HAP-1 (cell line): ENCODE measurements at places on chromosomes 1 and 21.

GRCh38 chr1:244207935-244208244, 156.8 kb downstream of the ZBTB18 start:
- DNase-seq = no peak

- peak; percentile 54 for DNase-seq
Measured at GRCh38 chr1:205523891-205524793, 19.7 kb downstream of the CDK18 start.

- no peak for DNase-seq
Measured at GRCh38 chr21:31386006-31386405, 41.9 kb upstream of the TIAM1 start.

DNA sequence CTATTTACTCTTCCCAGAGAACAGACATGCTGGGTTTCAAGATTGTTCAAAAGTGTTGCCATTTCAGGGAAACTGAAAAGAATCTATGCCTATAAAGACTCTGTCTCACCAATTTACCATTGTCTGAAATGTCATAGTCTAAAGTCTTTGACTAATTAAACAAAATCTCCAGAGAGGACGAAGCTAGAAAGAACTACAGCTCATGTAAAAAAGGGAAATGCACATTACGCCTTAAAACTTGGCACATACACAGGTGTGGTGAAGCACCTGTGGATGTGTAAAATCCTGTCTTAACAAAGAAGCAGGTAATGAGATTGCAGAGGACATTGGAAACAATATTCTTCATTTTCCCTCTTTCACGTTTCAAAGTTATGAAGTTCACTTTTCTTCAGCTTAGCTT, 130.6 kb downstream of the EIF4G3 start:
- DNase-seq = no peak

DNA sequence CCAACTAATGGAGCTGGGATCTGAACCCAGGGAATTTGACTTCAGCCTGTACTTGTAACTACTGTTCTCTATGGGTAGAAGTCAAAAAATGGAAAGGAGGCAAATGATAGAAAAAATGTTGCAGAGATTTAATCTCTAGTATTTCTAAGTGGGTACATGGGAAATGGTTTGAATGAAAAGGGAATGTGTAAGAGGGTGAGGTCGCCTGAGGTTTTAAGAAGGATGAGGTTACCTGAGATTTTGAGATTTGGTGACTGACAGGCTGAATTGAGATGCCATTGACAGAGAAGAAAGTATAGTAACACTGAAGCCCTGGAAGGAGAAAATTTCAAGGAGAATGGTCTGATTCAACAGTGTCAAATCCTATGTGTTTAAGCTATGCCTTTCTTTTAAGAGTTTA, 5.5 kb downstream of the CAMSAP2 start:
- no peak for DNase-seq

- DNase-seq = peak; percentile 85
Measured at GRCh38 chr1:45687754-45688740, at the start of gene TMEM69. TSS of gene TMEM69 (plus strand) at chr1:45688181. CDS start at chr1:45691069, 2,888 bp downstream.

DNA sequence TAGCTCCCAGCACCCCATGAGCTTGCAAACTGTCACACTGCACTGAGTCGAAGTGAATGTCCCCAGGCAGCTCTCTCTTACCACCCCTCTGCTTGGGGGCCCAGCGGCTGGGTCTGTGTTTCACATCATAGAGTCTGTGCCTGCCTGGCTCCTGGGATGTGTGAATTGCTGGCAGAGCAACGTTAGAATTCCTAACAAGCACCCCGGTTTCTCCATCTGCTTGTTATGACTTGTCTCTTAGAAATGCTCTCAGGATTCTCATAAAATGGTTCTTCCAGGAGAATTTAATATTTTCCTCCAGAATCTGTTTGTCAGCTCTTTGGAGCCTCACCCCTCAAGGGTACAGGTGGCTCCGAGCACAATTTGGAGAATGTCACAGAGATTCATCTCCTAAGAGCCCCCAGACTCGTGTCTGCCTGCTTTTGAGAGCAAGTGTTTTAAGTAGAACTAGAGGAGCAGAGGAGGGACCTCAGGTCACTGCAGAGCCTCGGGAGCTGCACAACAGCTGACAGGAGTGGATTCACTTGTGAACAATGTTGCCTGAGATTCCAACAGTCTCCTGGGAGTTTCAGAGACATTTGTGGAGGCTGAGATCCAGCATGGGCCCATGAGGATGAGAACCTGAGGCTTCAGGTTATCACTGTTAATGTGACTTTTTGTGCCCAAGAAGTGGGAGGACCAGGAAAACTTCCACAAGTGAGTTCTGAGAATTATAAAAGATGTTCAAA, 131.5 kb downstream of the KCNJ6 start:
- DNase-seq = no peak

DNA sequence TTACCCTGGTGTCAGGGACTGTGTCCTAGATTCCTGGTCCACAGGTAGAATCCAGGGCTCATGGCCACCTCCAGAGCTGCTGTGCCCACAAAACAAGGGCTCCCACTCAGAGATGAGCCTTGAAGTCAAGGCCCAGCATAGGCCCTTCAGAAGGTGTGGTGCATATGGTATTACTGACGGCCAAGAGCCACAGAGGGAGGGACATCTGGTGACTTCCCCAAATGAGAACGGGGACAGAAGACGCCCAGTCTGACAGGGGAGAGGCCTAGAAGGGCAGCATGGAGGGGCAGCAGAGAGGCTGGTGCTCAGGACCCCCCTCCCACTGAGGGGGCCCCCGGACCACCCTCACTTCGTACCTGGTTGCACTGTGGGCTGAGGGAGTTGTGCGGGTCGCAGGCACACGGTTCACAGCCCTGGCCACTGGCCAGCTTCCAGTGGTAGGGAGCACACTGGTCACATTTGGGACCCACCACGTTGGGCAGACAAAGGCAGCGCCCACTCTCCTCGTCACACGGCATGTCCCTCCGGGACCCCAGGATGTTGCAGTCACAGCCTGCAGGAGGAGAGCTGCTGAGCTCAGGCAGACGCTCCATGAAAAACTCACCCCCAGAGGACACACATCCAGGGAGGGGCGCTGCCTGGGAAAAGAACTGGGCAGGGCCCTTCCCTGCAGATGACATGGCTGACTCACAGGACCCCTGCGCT, 25.0 kb downstream of the LAMB3 start:
- DNase-seq = no peak

- no peak for DNase-seq
Measured at GRCh38 chr1:185987611-185988321, 253.6 kb downstream of the HMCN1 start.

DNA sequence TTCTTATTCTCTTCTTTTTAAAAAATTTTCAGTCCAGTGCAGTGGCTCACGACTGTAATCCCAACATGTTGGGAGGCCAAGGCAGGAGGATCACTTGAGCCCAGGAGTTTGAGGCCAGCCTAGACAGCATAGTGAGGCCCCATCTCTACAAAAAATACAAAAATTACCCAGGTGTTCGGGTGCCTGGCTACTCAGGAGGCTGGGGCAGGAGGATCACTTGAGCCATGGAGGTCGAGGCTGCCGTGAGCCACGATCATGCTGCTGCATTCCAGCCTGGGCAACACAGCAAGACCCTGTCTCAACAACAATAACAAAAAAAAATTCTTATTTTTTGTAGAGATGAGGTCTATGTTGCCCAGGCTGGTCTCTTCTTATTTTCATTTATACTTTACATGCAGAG, 7.9 kb downstream of the PLA2G2D start:
- DNase-seq = no peak

DNA sequence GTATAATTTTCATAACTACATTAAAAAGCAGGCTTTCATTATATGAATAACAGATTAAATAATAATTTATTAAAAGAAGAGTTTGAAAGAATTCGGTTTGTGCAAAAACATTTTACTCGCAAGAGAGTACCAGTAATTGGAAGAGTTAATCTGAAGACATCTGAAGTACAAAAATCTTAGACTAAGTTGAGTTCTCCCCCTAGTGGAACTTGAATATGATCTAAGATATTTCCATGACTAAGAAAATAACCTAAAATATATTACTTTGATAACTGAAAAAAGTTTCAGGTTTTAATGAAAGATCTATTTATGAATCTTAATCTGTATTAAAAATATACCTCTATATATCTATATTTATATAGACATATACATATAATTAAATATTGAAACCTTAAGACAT, 112.5 kb upstream of the GFI1 start:
- DNase-seq = peak; percentile 27

DNA sequence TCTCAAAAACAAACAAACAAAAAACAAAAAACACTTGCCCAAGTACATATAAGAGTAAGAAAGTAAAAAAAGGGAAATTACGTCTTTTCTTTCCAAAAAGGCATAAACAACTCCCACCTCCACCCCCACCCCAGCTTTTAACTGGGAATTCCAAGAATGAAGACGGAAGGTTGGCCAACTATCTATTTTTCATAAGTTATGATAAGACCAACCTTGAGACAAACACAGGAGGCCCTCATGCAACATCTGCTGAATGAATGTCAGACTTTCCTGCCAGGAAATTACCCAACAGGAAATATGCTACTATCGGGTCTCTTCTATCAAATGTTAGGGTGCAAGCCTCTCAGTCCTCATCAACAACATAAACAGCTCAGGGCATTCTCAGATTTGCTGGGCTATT, 1.9 kb downstream of the BSDC1 start:
- DNase-seq = no peak

DNA sequence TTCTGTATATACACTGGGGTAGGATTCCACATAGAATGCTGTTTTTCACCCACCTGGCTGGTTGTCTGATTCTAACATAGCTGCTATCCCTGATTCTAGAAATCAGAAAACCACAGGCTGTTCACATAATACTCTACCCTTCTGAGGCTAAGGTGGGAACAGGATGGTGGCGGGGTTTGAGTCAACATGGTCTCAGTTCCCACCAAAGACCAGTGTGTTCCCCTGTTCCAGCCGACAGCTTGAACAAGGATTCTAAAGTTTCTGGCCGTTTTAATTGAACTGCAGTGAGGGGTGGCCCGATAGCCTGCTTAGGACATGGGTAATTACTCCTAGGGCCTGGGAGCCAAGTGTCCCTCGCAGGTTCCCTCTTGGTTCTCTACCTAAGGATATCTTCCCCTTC, 38.4 kb downstream of the PEX14 start:
- no peak for DNase-seq

GRCh38 chr1:182676274-182676673, 8.1 kb downstream of the RGS8 start:
- no peak for DNase-seq

DNA sequence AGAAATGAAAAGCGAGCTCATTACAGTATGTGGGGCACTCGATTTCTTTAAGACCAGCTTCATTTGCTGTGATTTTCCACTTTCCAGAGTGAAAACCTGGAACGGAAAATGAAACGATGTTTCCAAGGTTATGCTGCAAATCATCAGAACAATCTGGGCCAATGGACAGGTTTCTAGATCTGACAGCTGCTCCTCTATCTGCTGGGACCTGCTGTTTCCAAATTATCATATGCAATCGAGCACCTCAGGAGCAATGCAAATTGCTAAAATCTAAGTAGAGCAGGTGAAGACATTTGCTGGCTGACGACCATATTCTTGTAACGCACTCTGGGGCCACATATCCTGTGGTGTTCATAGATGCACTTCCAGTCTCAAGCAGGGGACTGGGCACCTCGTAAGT, 39.7 kb upstream of the TIAM1 start:
- DNase-seq = no peak

DNA sequence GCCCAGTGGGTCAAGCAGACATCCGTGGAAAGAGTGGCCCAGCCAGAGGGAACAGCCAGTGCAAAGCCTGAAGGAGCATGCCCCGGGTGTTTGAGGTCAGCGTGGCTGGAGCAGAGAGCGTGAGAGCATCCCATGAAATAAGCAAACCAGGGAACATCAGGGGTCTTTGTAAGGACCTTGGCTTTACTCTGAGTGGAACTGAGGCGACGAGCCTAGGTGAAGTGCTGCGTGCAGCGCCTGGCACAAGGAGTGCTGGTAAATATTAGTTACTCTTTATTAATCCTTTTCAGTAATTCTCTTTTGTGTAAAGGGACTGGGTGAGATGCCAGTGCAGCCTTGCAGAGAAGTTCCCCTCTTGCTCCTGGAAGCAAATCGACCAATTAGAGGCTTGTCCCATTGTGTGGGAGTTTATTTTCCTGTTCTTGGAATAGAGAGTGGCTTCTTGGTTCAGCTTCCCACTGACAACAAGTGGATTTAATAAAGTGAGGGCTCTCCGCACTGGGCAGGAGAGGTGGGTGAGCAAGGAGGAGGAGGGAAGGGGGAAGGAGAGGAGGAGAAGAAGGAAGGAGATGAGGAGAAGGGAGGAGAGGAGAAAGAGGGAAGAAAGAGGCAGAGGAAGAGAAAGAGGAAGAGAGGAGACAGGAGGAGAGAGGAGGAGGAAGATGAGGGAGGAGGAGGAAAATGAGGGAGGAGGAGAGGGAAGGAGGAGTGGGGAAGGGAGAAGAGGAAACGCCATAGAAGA, 37.6 kb upstream of the DISP3 start:
- no peak for DNase-seq

DNA sequence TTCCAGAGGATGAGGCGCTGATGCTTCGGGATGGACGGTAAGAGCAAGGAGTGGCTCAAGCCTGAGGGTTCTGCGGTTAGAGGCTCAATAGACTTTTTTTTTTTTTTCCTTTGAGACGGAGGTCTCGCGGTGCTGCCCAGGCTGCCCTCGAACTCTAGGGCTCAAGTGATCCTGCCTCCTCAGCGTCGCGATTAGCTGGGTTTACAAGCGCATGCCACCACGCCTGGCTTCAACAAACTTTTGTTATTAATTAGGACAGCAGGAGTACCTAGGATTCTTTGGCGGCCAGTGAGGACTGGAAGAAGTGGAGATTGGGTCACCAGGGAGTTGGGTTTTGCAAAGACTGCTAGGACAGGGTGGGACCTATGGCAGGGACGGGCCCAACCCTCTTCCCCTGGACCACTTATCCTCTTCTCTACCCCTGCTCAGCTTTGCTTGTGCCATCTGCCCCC, 587 bp downstream of the SCNM1 start:
- DNase-seq = peak; percentile 47

DNA sequence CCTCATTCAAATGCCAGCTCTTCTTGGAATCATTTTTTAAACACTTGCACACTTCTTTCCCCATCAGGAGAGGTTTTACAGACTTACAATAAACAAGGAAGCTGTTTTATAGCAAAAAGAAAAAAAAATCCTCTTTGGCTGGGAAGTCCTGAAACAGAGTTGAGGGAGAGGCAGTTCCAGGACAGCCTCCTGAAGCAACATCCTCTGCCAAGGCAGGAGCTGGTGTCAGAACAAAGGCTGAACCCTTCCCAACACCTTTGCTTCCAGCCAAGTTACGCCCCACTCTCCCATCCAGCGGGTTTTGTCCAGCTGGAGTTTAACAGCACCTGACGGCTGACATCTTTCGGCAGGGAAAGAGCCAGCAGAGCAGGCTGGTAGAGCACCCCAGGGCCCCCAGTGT, 287.8 kb downstream of the RRAGC start:
- no peak for DNase-seq

- no peak for DNase-seq
Measured at GRCh38 chr1:184836934-184837895, 82.6 kb upstream of the EDEM3 start.

DNA sequence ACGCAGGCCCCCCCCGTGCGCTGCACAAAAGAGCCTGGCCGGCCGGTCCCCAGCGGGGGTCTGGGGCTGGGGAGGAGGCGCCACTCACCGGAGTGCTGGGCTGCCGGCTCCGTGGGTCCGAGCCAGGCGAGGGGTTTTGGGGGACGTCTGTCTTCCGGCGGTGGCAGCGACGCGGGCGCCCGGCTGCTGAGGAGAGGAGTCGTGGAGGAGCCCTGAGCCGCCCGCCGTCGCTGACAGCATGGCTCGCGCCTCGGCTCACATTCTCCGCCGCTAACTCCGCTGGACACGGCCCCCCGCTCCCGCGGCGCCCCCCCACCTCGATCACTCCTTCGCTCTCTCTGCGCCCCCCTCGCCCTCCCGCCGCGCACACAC, 649 bp downstream of the AHDC1 start:
- peak; percentile 58 for DNase-seq
